Stromal cell of bone marrow (primary cell): ENCODE measurements at places on chromosomes 3 and 15.

GRCh38 chr15:86327230-86327865, 247.7 kb downstream of the AGBL1 start:
- no peak for DNase-seq

DNA sequence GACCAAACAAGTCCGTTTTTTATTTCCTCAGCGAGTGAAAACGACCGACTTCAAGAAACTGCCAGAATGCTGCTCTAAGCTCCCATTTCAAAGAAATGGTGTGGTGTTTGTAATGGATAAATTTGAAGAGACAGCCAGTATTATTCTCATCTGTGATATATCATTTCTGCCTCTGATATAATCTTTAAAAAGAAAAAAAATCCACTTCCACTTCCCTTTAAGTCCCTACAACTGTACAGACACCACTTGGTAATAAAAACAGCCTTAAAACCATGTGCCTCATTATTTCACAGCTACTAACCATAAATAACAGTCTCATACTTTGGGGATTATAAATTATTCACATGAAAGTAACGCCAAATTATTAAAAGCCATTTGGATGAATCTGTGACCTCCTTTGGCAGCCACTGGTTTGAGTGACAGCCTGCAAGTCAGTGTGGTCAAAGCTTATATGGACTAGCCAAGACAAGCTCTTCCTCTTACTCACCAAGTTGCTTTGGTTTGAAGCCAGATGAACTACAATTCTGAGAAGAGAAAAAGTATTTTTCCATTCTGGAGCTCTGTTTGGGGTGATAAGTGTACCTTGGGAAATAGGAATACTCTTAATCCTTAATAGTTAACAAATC, 168.0 kb downstream of the SHOX2 start:
- peak; percentile 72 for DNase-seq

DNA sequence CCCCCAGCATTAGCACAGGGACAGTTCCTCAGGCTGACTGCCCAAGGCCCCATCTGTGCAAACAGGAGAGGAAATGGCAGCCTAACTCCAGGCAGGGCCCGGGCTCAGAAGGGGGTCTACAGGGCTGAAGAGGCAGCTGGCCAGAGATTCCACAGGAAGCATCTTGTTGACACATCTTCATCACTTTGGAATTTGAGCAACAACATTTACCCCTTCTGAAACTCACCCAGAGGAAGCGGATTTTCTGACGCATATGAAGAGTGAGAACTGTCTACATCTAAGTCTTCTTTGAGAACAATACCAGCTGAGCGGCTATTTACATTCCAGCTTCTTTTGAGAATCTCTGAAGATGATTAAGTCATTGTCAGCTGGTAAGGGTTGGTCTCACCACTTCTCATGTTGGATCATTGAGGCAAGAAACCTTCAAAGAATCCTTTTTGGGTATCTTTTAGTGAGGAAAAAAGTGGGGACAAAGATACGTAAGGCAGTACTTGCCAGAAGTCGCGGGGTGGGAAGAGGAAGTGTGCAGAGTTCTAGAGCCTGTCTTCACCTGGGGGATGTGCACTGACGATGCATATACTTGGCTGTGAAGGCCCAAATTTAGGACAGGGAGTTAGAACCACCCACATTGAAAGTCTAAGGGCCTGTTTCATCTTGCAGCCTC, 25.4 kb upstream of the SRP14 start:
- no peak for DNase-seq

- no peak for DNase-seq
Observed at GRCh38 chr3:38564631-38565338, 68.6 kb downstream of the EXOG start.

DNA sequence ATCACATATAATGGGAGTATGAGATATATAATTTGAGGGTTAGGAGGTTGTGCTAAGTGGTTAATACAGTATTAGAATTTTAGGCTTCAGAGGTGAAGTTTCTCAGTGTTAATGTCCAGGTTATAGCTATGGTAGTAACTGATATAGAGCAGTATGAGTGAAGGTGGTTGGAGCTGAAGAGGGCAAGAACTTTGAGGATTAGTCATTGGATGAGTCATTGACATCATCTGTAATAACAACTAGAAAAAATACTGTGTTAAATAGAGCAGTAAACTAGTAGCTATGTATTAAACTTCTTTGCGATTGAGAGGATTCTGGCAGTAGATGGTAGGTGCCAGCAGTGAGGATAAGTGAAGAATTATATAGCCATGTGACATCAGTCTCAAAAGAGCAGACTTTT, 47.5 kb upstream of the EIF3J start:
- peak; percentile 70 for DNase-seq
